ENCODE measurements at places on chromosomes 4 and X. TPM values are rescaled to one million over a fixed set of nuclear protein-coding genes. Genes with fewer than 3 reads are reported as not detected.

DMP1 gene
- not detected for total RNA-seq

DUSP9 gene
- total RNA-seq: not detected

ANKRD50 gene
- 0.27 TPM for total RNA-seq

KIT gene
- total RNA-seq: 0.36 TPM

TMPRSS11F gene
- total RNA-seq: not detected

SMIM31 gene
- total RNA-seq: not detected

TMEM129 gene
- 17.6 TPM for total RNA-seq

GRCh38 chr4:55921093-55921492 lies 27.7 kb upstream of the CEP135 start:
- no peak for DNase-seq

DNA sequence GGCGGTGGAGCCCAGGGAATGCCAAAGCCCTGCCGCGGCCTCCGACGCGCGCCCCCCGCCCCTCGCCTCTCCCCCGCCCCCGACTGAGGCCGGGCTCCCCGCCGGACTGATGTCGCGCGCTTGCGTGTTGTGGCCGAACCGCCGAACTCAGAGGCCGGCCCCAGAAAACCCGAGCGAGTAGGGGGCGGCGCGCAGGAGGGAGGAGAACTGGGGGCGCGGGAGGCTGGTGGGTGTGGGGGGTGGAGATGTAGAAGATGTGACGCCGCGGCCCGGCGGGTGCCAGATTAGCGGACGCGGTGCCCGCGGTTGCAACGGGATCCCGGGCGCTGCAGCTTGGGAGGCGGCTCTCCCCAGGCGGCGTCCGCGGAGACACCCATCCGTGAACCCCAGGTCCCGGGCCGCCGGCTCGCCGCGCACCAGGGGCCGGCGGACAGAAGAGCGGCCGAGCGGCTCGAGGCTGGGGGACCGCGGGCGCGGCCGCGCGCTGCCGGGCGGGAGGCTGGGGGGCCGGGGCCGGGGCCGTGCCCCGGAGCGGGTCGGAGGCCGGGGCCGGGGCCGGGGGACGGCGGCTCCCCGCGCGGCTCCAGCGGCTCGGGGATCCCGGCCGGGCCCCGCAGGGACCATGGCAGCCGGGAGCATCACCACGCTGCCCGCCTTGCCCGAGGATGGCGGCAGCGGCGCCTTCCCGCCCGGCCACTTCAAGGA lies at the start of gene FGF2:
TSS of gene FGF2 (plus strand) at position 279 of the 705 bp plus-strand sequence. CDS start at position 623, 344 bp downstream.
- DNase-seq: no peak

GRCh38 chrX:41664375-41664901 lies 24.3 kb upstream of the GPR34 start:
- no peak for DNase-seq

GRCh38 chr4:44319129-44319528 lies 129.5 kb downstream of the KCTD8 start:
- DNase-seq: no peak

- no peak for DNase-seq
Observed at GRCh38 chrX:78102091-78102490, 2.0 kb upstream of the PGK1 start.

DNA sequence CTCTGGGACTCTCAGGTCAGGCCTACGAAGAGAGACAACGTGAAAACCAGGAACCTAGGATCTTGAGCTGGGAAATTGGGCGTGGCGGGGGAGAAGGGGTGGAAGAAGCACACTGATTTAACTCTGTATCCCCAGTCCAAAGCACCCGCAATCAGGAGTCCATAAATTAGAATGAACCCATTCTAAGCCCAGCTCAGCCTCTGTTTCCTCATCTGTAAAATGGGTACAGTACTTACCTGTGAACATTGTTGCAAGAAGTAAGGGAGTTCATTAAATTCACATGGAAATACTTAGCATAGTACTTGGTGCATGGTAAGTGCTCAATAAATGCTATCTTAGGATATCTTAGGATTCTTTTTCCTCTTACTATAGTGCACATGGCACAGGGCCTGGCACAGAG lies 326.7 kb downstream of the BCOR start:
- DNase-seq: no peak

DNA sequence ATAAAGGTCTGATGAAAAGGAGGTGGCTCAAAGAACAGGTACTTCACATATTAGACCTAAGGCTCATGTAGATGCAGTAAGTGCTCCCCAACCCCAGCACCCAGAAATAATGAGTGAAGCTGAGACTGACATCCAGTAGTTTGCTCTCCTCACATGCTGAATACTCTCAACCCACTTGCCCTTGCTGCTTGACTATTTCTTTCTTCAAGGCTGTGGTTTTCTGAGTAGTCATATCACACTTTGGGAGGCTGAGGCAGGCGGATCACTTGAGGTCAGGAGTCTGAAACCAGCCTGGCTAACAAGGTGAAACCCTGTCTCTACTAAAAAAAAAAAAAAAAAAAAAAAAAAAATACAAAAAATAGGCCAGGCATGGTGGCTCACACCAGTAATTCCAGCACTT lies 51.5 kb upstream of the PRPS1 start:
- no peak for DNase-seq

GRCh38 chrX:12582649-12583048 lies 208.6 kb upstream of the PRPS2 start:
- DNase-seq: no peak

DNA sequence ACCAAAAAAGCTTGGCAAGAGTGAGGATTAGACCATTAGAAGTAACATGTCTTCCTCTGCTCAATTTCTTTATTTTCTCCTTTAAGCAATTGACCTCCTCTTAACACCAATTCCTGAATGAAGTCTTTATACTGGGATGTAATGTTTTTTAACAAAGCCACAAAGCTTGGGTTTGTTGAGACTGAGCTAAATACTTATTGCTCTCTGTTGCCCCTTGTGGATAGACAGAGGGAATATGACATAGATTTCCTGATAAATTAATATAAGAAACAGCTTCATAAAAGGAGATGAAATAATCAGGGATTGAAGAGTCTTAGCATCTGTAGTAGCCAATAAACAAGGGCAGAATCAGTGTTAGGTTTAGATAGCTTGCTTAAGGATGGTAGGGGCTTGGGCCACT lies 57.6 kb downstream of the CCDC160 start:
- no peak for DNase-seq

DNA sequence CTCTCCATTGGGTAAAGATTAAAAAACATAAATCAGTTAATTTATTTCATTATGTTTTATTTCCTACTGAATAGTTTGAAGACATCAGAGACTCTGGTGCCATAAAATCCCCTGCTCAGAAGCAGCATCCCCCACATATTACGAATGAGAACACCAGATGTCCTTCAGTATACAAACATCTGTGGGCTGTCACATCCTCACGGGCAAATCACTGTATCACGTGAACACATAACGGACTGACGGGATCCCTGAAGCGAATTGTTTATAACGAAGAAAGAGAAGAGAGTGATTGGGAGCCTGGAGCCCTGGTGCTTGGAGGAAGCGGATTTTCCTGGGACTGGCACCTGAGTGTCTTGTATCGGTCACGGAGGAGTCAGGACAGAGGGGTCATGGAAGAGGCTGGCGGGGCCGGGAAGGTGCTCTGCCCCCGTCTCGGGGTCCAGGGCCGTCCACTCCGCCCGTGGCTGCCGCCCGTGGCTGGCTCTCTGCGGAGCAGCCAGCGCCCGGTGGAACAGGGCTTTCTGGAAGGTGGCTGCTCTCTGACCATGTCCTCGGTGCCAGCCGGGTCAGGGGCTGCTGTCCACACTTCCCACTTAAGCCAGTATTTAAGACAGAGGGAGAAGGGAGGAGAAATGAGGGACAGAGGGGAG lies 452.7 kb upstream of the FAT1 start:
- no peak for DNase-seq

DNA sequence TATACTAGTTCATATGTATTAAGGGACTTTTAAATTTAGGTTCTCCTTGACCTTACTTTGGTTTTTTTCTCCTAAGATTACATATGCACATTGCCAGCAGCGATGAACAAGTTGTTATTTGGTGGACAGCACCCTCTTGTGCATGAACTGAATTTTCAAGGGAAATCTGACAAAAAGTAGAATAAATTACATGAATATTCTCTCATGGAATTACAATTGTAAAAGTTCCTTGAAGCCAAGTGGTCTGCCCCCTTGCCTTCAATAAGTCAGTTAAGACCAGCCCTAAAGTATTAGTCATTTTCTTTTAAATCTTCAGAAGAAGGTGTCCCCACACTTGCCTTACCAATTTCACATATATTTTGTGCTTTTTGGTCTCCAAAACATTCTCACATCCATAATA lies 30.7 kb upstream of the SMARCA5 start:
- DNase-seq: no peak

GRCh38 chr4:173498771-173499170 lies 31.3 kb downstream of the HAND2 start:
- DNase-seq: no peak
